ENCODE measurements at places on chromosomes 13 and 19.

GRCh38 chr13:45422731-45423292, 4.6 kb upstream of the SLC25A30 start:
- DNase-seq = no peak

DNA sequence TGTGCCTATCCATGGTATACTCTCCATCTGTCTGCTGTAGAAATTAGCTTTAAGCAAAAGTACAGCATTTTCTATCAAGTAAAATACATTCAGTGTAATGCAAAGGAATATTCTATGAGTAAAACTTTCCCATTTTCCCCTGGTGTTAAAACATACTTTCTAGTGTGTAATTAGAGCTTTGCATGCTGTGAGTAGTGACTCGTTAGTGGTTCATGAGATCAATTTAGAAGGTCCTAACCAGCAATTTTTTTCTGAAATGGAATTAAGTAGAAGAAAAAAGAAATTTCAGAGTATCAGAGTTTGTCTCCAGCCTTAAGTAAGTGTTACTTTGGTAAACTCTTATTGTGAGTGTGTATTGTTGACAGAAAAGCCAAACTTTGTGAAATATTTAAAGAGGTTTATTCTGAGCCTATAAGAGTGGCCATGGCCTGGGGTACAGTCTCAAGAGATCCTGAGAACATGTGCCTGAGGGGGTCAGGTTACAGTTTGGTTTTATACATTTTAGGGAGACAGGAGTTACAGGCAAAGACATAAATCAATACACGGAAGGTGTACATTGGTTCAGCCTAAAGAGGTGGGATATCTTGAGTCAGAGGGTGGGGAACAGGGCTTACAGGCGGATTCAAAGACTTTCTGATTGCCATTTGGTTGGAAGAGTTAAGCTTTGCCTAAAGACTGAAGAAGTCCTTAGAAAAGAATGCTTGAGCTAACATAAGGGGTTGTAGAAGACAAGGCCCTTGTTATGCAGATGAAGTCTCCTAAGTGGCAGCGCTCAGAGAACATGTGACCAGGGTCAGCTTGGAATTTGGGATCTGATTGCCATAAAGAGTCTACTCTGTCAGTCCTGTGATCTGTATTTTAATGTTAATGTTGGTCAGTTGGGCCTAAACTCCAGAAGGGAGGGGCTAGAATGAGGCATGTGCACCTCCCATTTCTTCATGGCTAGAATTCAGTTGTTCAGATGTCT, 25.5 kb downstream of the FAM187B start:
- no peak for DNase-seq

GRCh38 chr19:21094347-21095025, 12.5 kb downstream of the ZNF714 start:
- no peak for DNase-seq

DNA sequence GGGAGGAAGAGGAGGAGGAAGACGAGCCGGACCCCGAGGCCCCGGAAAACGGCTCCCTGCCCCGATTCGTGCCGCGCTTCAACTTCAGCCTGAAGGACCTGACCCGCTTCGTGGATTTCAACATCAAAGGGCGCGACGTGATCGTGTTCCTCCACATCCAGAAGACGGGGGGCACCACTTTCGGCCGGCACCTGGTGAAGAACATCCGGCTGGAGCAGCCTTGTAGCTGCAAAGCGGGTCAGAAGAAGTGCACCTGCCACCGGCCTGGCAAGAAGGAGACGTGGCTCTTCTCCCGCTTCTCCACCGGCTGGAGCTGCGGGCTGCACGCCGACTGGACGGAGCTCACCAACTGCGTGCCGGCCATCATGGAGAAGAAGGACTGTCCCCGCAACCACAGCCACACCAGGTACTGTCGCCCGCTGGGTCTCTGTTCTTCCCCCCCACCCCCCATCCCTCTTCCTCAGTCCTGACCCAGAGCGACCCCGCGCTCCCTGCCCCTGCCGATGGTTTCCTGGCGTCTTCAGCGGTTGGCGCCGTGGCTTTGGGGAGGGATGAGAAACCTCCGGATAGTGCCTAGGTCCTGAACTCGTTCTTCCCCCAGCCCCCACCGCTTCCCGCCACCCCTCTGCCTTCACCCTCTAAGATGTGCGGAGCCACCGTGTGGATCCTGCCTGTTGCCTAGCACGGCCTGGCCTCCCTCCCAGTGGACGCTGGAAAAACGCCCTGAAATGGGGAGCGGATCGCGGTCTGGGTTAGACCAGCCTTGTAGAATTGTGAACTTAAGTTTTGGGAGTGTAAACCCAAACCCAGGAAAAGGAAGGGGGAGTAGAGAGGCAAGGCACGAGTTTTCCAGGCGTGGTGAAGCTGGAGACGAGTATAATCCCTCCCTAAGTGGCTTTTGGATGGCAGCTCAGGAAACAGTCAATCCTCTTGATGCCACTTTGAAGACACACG, 1.5 kb downstream of the HS6ST3 start:
- DNase-seq = no peak

GRCh38 chr13:111031531-111031961, 83.6 kb upstream of the ARHGEF7 start:
- no peak for DNase-seq

DNA sequence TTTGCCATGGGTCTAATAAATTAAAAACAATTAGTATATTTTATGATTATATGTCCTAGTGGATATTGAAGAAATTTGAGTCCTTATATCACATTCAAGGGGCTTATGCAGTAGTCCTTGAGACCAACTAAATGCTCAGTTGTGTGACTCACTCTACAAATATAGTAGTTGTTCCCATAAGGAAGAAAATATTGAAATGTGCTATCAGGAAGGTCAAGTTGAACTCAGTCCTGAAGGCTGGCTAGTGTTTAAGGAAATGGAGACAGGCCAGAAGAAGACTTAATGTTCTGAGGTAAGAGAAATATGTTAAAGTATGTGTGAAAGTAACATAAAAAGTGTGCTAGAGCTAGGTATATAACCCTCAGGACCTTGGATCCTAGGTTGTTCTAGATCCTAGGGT, 766.1 kb upstream of the GPC6 start:
- DNase-seq = no peak

DNA sequence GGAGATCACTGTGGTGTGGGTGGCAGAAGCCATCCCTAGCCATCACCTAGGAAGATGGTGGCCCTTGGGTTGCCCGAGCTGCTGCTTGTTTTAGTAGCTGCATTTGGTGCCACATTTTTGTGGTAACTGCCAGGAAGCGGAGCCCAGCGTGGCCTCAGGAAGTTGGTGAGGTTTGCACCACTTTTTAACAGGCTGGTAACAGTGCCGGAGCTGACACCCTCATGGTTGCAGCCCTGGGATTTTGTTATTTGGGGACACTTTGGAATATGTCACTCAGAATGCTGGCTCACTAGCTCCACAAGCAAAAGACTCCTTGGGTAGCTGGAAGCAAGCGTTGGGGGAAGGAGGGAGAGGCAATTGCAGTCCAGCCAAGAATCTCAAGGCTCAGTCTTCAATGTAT, 22.1 kb downstream of the ACTN4 start:
- peak; percentile 77 for DNase-seq

DNA sequence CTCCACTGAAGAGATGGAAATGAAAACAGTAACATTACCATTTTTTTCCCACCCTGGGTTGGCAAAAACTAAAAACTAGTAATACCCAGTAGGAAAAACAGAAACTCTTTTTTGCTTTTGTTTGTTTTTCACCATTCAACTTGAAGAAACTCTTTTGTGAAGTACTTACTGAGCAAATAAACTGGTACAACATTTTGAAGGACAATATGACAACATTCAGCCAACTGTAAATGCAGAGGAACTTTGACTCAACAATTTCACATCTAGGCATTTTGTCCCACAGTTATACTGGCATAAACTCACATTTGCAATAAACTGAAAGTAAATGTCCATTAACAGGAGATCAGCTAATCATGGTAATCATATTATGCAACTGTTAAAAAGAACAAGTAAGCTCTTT, 152.5 kb downstream of the RNF17 start:
- no peak for DNase-seq

- DNase-seq = peak; percentile 36
Observed at GRCh38 chr13:41700790-41701310, 243.5 kb downstream of the RGCC start.

GRCh38 chr13:37143911-37144310, 38.4 kb upstream of the CSNK1A1L start:
- DNase-seq = no peak

DNA sequence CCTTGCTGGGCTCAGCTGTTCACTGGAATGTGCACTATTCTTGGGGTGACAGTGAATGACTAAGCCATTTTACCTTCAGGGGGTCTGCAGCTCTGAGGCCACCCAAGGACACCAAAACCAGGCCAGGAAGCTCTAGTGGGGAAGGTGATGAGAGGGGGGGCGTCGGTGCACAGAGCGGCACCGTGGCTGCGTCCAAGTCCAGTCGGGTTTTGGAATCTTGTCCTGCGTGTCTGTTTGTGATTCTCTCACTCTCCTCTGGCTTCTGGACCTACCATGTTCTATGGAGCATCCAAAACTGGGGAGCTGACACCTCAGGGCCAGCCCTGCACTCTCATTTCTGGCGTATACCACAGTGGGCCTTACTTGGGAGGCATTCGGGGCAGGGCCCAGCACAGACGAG, 92.1 kb downstream of the RGCC start:
- DNase-seq = no peak
